NCI-H524 treated with DMSO at 0.1 percent for 48 hours (cell line): ENCODE measurements at places on chromosomes 11 and 22.

DNA sequence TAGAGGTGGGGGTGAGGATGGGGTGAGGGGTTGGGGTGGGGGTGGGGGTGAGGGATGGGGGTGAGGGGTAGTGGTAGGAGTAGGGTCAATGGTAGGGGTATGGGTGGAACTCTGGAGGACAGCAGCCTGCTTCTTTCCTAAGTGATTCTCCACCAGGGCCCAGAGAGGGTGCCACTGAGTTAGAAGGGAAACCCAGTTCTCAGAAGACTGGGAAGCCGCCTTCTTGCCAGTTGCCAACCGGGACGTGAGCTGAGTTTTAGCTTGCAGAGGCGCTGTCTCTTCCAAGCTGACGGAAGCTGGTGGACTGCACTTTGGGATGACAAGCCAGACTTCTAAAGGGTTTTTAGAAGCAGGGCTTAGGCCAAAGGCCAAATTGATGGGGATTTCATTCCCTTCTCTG lies 104.4 kb downstream of the NAT10 start:
- DNase-seq: no peak

GRCh38 chr11:102306048-102306597 lies 11.2 kb upstream of the BIRC3 start:
- no peak for DNase-seq

GRCh38 chr22:28102151-28102812 lies 183.2 kb upstream of the PITPNB start:
- no peak for DNase-seq

DNA sequence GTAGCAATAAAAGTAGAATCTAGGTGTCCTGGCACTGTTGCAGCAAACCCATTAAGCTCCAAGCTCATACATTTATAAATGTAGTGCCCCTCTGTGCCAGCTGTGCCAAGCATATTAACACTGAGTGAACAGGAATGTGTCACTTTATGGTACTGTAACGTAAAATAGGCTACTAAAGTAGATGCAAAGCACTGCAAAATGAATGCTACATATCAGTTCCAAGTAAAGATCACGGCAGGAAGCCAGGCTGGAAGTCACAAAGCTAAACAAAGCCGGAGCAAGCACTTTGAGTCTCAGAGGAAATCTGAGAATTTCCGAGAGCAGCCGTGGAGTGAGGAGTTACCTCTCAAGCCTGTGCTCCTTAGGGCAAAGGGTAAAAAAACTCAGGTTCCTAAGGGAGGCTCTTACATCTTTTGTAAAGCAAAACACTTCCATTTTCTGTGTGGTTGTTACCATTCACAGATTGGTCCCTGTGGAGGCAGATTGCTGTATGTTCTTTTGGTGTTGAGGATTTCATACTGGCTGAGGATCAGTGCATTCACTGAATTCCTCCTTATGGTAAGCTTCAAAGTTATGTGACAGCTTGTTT lies 85.7 kb downstream of the WNT11 start:
- DNase-seq: no peak

DNA sequence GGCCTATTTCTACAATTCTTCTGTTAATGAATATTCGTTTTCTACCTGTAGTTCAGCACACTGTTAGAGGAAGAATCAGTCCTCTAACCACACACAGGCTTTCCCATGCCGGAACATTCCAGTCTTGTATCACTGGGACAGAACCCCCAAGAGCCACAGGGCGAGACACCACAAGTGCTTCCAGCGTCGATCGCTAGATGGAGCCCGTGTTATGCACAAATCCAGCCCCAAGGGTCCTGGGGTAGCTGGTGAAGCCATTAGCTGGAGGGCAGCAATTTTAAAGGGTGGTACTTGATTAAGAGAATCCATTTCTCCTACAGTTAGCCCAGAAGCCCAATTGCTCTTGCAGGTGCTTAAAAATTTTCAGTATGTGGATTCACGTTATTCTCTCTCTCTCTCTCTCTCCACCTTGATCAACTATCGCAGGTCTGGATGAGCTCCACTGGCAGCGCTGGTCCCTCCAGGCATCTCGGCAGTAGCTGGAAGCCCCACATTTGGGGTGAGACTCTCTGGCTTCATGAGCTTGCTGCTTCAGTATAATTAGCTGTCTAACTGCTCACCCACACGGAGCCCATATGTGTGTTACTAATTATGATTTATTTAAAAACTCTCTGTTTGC lies 148.2 kb upstream of the SNX19 start:
- no peak for DNase-seq

GRCh38 chr11:104546501-104546900 lies 351.8 kb downstream of the CASP12 start:
- DNase-seq: no peak

DNA sequence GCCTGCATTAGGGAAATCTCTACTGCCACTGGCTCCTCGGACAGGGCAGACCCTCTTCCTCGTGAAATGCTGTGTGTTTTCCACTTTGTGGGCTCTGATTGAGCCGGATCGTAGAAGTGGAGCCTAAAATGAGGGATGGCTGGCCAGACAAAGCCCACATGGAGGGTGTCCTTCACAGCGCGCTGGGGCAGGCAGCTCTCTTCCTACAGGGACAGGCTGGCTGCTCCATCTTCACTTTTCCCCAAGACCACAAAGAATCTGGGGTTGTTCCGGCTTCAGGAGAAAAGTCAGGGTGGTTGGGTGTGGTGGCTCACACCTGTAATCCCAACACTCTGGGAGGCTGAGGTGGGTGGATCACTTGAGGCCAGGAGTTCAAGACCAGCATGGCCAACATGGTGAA lies 94.9 kb downstream of the MORC2 start:
- no peak for DNase-seq

DNA sequence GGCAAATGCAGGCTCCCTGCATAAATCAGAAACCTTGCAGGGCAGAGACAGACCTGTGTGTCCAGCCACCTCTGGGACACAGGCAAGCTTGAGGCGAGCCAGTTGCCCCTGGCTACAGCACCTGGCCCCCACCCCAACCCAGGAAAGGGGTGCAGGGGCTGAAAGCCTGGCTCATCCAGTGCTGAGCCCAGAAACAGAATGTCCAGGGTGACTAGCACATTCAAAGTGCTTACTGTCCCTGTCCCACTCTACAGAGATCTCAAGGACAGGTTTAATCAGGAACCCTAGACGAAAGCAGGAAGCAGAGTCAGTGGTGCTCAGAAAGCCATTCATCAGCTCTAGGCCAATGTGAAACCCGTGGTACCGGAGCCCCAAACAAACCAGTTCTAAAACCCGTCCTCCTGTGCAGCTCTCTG lies 31.9 kb downstream of the PLEKHA7 start:
- DNase-seq: no peak

DNA sequence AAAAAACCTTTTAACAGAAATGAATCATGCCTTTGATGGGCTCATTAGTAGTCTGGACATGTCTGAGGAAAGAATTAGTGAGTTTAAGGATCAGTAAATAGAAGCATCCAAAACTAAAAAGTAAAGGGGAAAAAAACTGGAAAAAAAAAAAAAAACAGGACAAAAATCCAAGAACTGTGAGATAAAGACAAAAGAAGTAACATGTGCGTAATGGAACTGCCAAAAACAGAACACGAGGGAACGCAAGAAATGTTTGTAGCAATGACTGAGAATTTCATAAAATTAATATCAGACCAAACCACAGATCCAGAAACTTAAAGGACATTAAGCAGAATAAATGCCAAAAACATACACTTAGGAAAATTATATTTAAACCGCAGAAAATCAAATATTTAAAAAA lies 77.4 kb downstream of the MS4A13 start:
- no peak for DNase-seq

DNA sequence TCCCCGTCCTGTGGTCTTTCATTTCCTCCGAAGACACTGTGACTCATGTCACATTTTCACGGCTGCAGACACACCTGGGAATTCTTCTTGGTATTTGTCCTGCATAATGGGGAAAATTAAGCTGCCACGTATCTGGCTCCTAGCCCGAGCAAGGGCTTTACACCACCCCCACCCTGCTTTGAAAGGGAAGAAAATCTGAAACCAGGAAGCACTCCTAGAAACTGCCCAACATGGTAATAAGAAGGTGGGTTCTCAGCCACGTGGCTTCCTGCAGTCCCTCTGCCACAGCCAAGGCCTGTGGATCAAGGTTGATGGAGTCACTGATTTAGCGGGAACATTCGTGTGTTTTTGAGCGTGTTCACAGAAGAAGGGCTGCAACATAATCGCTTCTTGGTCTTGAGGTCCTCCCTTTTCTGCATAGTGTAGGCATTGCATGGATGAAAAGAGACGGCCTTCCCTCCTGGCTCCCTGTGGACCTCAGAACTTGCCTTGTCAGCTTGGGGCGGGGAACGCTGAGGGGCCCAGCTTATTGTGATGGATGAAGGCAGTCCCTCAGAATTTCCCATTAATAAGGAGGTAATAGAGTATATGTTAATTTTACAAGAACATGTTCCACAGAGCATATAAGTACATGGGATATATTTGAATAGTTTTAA lies 292.0 kb downstream of the NTM start:
- no peak for DNase-seq

DNA sequence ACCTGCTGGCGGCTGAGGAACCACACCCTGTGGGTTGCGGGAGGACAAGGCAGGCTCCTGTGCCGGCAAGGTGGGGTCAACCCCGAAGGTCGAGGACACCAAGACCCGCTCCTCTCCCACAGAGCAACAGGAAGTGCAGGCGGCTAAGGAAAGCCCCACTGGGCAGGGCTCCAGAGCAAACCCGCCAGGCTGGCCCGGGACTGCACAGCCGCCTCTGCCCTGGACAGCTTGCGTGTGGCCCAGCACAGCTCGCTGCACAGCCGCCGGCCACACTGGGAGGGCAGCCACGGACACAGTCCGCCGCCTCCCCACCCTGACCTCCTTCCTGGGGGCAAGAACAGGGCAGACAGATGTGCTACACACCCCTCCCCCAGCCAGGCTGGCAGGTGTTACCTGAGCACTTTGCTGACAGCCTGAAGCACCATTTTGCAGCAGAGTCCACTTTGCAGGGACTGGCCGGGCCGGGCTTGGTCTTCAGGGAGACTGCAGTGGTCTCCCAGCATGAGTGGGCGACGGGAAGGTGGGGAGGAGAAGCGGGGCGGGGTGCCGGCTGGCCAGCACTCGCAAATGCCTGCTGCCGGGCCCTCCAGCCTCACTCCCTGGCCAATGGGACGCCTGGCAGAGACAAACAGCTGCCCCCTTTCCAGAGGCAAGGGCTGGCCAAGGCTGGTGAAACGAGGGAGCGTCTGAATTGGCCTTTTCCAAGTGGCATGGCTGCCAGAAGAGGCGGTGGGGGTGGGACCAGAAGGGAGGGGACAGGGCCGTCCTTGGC lies at the start of gene MOB2:
Gene MOB2 (minus strand): TSS at position 726 of the 772 bp plus-strand sequence. CDS start 223 bp downstream, at position 503.
- DNase-seq: no peak

GRCh38 chr11:9905960-9906791 lies 242.3 kb downstream of the SWAP70 start:
- DNase-seq: no peak

GRCh38 chr11:10918275-10918674 lies 60.4 kb upstream of the ZBED5 start:
- DNase-seq: no peak

DNA sequence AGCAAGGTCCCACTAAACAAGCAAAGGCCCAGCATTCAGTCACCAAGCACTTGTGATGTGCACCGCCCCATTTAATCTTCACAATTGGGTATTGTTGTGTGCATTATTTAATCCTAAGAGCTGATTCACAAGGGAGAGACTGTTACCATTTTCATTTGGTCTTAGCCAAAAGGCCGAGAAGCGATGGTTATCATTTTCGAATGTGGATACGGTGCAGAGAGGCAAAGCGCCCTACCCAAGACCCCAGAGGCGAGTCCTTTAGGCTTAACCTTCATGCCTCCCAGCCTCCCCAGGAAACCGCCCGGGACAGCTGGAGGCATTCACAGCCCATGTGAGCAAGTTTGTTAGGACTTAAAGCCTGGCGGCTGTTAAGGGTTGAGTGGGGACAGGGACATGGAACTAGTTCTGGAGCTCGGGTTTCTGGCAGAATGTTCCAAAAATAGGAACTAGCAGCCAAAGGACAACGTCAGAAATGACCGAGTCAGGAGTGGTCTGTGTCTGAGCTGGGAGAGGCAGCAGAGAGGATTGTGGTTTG lies 13.0 kb upstream of the UPK3A start:
- DNase-seq: no peak

DNA sequence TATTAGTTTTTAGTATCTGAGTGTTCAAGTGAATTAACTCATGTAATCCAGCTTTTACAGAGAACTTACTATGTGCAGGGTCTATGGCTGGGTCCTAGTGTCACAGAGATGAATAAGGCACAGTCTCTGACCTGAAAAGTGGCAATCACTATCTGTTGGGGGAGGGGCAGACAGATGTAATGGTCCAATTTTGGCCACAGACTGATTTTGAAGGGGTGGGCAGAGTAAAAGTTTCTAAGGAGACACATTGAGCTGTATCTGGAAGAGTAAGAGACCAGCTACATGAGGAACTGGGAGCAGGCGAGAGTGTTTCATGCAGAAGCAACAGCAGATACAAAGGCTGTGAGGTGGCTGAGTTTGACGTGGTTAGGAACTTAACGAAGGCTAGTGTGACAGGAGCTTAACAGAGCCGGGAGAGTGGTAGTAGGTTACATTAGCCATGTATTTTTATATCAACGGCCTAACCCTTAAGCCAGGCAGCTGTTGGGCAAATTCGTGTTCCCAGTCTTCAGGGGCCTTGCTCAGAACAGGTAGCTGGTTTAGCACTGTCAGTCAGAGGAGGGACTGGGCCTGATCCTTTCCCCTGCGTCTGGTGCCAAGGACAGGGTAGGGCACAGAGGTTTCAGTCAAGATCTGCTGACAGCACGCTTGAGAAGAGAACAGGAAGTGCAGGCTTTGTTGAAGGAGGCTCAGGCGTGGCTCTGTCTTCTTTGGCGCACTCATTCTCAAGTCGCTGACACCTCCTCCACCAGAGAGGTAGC lies 1.4 kb upstream of the STIM1 start:
- no peak for DNase-seq

- DNase-seq: no peak
Measured at GRCh38 chr11:3115321-3115720, 49.8 kb downstream of the OSBPL5 start.

GRCh38 chr22:44196731-44197131 lies 16.0 kb downstream of the PARVG start:
- DNase-seq: no peak

- DNase-seq: no peak
Measured at GRCh38 chr11:26575946-26576345, 3.9 kb upstream of the MUC15 start.

GRCh38 chr11:12164061-12165014 lies 53.9 kb downstream of the MICAL2 start:
- DNase-seq: no peak

DNA sequence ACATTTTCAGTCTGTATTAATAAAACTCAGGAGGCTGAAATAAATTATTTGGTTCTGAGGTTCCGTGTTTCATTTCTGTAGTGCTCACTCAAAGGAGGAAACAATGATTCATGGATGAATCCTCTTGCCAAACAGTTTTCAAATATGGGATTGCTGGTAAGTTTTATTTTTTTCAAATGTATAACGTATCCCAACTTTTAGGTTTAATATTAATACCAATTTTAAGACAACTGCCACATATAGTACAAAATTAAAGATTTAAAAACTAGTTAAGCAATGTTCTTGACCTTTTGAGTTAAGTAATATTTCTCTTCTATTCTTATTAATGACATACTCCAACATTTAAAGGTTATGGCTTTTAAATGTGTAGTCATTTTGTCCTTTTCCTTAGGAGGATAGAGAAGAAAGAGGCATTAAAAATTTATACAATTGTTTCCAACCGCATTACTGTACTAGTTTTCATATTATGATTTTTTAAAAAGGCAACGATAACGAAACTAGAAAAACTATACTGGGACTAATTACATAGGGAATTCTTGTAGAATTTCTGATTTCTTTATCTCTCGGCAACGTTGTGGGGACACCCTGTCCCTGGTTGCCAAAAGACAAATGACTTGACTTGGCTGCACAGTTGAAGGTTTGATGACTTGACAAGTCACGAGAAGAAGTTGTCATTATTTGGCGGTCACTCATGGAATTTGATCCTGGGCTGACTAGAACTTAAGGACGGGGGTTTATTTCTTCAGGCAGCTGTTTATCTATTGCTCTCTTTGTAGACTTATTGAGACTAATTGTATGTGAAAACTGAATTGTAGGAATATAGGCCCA lies 69.1 kb upstream of the ADSL start:
- no peak for DNase-seq
